ENCODE measurements at places on chromosomes 1 and 21. TPM values are rescaled to one million over a fixed set of nuclear protein-coding genes. Genes with fewer than 3 reads are reported as not detected.

Gene C8B
- total RNA-seq, result not detected

DNA sequence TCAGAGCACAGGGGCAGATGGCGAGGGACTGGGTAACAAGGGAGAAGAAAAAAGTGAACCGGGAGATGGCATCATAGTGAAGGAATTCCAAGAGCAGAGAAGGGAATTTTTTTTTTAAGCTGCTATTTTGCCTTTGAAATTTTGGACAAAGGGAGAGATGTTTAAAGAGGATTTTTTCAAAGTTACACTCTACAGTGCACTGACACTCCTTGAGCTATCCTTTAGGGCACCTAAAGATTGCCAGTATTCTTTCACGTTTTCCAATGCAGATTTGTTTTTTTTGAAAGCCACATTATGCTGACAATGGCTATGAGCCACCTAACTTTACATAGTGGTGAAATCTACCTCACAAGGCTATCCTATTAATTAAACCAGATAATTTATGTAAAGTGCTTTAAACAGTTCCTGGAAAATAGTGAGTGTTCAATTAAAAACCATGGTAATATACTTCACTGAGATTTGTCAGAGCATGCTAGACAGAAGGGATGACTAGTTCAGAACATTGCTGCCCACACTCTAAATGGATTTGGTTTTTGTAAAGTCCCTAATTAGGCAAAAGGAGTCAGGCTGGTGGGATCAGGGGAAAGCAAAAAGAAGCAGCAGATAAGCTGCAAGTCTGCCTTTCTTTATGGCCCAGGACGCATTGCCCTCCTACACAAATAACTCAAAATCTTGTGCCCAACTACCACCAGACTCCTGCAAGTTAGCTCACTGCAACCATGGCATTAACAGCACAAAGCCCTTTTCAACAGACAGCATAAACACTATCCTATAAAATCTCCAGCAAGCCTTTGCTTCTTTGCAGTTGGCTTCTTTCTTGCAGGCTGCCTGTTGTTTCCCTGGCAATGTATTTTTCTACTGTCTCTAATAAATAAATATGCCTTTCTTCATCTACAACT lies 53.9 kb downstream of the PRDX6 start:
- peaks cover 35% of the 10 kb centered on the region for H3K4me1 ChIP-seq
- DNase-seq, result no peak
- H3K4me3 ChIP-seq, result no peak overlapping the region
- H3K36me3 ChIP-seq, result no peaks in the 10 kb centered on the region
- H3K27ac ChIP-seq, result no peak overlapping the region
- no peaks in the 10 kb centered on the region for H3K27me3 ChIP-seq

Gene DIPK1A
- 12.0 TPM for total RNA-seq

Gene DHRS3
- 91.0 TPM for total RNA-seq

Measured in naive thymus-derived CD8-positive, alpha-beta T cell (primary cell).